Activated CD4-positive, CD25-positive, alpha-beta regulatory T cell treated with anti-CD3 and anti-CD28 coated beads, Interleukin-2, amount 50 U/mL, for 72 hours (primary cell): ENCODE measurements at places on chromosomes 13 and 19.

- no peak for DNase-seq
Observed at GRCh38 chr13:23956106-23956505, 58.8 kb upstream of the C1QTNF9B start.

DNA sequence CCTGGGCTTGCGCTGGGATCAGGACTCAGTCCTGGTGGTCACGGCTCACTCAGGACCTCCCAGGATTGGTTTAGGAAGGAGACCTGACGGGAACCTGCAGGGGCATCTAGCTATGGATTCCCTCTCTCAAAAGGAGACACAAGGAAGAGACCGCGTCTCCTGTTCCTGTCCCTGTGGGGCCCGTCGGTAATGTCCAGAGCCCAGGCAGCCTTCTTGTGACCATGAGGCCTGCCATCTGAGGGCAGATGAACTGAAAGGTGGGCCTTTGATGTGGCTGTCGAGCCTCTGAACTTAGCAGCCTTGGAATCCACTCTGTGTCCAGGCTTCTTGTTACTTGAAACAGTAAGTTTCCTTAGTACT, 31.5 kb upstream of the MIER2 start:
- no peak for DNase-seq

- no peak for DNase-seq
Observed at GRCh38 chr13:87459419-87459818, 211.8 kb upstream of the SLITRK5 start.

GRCh38 chr13:111945086-111945485, 121.9 kb upstream of the SOX1 start:
- DNase-seq = no peak

GRCh38 chr19:2038284-2039088, 12.6 kb downstream of the MKNK2 start:
- no peak for DNase-seq

- DNase-seq = peak; percentile 3
Observed at GRCh38 chr13:113905942-113906341, 42.1 kb upstream of the GAS6 start.

GRCh38 chr19:4108767-4109625, 14.9 kb downstream of the MAP2K2 start:
- peak; percentile 42 for DNase-seq

- DNase-seq = no peak
Observed at GRCh38 chr13:46633416-46633815, 80.4 kb downstream of the LRCH1 start.

DNA sequence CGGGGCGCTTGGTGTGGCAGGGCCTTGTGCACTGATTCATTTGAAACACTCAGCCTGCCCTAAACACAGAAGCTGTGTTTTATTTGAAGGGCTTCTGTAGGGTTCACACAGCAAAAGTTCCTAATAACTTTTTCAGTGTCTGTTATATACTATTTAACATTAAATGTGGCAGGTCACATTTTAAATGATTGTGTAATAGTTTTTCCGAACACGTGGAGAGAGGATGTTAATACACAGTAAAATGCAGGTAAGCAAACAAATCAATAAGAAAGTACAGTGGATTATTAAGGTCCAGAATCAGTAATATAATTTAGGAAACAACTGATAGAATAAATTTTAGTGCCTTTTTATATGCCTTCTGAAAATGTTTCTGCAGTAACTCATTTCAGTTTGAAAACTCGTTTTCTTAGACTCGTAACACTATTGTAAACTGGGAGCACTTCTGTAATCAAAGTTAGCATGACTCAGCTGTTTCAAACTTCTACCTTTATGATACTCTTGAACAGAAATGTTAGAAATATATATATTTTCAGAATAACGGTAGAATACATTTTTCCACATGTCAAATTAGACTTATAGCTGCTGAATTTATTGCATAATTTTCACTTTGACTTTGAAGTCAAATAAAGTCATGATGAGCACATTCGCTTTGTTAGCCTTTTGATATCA, 70.1 kb downstream of the GGACT start:
- DNase-seq = no peak

- DNase-seq = no peak
Observed at GRCh38 chr13:20708216-20708615, 4.7 kb downstream of the IL17D start.

DNA sequence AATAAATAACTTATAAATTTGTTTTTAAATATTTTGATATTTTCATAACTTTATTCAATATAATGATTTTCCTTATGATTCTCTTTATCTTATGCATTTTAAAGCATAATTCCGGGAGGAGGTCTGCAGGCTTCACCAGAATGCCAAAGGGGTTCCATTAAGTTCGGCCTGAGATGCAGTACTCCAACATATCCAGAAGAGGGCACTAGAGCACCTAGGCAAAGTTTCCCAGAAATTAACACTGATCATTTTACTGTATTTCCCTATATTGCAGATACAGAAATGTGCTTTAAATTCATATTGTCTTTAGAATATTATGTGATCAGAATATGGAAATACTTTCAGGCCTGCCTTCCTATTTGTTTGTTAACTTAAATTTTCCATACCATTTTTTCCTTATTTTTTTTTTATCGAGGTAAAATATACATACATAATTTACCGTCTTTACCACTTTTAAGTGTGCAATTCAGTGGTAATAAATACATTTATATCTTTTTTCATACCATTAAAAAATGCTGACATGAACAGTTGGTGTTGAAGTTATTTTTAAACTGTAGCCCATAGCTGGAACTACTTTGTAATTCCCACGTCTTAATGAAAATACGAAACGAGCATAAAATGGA, 58.9 kb upstream of the TM9SF2 start:
- no peak for DNase-seq

GRCh38 chr19:49497047-49497788, 984 bp downstream of the RPS11 start:
- DNase-seq = no peak

- no peak for DNase-seq
Observed at GRCh38 chr19:16355293-16356043, 30.8 kb downstream of the KLF2 start.

- DNase-seq = no peak
Observed at GRCh38 chr13:46640843-46641242, 87.9 kb downstream of the LRCH1 start.

GRCh38 chr13:105608104-105608503, 927.4 kb downstream of the EFNB2 start:
- no peak for DNase-seq
